ENCODE measurements at places on chromosomes 1 and 21. TPM values are rescaled to one million over a fixed set of nuclear protein-coding genes. Genes with fewer than 3 reads are reported as not detected.

The RIMKLA gene
- not detected for total RNA-seq

The FBXO2 gene
- total RNA-seq = 0.88 TPM

The FCGR1A gene
- not detected for total RNA-seq

The NEXN gene
- 14.2 TPM for total RNA-seq

The RAP1GAP gene
- total RNA-seq = 0.20 TPM

The DMRTA2 gene
- total RNA-seq = not detected

The CHRM3 gene
- not detected for total RNA-seq

The S100A7 gene
- not detected for total RNA-seq
